H1 (cell line): ENCODE measurements at places on chromosomes 7 and 10.

DNA sequence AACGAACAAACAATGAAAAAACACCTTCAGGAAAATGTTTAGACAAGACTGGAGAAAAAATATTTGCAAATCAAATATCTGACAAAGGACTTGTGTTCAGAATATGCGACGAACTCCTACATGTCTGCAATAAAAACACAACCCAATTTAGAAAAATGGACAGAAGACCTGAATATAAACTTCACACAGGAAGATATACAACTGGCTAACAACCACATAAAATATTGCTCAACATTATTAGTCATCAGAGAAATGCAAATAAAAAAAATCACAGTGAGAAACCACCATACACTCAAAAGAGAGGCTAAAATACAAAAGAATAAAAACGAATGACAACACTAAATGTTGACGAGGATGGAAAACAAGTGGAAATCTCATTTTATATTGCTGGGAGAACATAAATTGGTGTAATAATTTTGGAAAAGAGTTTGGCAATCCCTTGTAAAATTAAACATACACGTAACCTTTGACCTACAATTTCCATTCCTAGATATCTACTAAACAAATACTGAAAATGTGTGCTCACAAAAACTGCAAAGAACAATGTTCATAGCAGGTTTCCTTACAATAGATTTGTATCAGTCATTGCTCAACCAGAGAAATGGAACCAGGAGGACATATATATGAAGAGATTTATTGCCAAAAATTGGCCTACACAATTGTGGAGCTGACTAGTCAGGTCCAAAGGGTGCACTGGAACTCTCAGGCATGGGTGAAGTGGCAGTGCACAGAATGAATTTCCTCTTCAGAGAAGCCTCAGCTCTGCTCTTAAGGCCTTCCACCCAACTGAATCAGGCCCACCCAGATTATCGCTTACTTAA lies 82.9 kb upstream of the OGDHL start:
- no peak for DNase-seq

- DNase-seq = no peak
Measured at GRCh38 chr7:604001-604883, 84.6 kb upstream of the PDGFA start.

DNA sequence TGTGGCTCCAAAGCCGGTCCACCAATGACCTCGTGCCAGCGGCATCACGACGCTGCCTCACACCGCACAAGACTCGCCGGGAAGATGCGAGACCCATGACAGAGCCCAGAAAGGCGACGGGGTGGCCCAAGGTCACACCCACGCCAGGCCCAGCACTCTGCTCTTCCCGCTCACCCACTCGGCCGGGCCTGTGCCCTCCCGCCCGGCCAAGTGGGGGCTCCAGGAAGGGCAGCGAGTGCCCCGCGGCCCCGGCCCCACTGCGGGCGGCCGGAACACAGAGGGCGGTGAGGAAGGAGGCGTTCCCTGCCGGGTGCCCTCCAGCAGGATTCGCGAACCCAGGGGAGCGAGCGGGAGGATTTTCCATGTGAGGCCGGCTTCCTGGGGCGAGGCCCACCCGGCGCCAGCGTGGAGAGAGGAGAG lies 56.3 kb downstream of the PDGFA start:
- DNase-seq = no peak

GRCh38 chr7:140003913-140004382 lies 58.8 kb downstream of the PARP12 start:
- peak; percentile 15 for DNase-seq

DNA sequence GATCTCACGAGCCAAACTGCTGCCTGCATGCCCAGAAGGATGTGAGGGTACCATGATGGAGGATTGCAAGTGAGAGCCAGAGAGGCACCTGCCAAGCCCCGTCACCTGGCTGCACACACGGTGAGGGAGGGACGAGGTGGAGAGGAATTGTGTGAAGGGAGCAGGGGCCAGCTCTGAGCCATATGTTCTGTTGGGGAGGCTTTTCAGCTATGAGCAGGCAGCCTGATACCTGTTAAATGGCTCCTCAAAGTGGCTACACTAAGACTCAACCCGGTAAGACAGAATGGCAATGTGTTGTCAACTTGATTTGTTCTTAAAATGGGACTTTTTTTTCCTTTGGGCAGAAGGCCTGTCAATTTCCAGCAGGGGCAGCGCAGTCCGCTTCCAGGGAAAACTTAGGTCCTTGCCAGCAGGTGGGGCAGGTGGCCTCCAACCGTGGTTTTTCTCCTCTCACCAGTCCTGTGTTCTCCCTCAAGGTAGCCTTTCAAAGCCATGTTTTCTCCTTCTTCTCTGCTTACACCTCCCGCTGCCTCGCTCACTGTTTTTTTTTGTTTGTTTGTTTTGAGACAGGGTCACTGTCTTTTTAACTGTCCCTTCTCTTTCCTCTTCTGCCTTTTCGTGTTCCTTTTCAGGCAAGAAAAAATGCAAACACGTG lies 57.7 kb upstream of the ZNRF2 start:
- peak; percentile 41 for DNase-seq

GRCh38 chr7:151327659-151328058 lies 14.0 kb upstream of the NUB1 start:
- DNase-seq = no peak

- no peak for DNase-seq
Measured at GRCh38 chr7:17054206-17054605, 172.4 kb upstream of the AGR3 start.

- no peak for DNase-seq
Measured at GRCh38 chr7:116246357-116246756, 36.0 kb downstream of the TES start.

GRCh38 chr10:110962443-110962842 lies 43.0 kb downstream of the SHOC2 start:
- DNase-seq = no peak

- no peak for DNase-seq
Measured at GRCh38 chr7:157979636-157980340, 607.8 kb downstream of the PTPRN2 start.

DNA sequence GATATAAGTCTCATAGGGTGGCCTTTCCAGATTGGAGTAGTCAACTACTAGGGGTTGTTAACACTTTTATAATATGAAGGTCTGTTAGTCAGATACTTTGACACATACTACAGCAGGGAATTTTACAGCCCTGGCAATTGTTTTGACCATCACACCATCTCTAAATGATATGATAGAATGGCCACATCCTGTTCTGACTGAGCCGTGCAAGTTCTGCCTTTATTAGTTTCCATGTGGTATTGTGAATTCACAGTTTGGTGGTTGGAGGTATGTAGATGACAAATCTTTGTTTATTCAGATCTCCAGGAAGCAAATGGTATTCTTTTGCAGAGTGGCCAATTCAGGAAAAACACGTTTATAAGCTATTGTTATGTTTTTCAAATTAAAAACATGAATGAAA lies 83.0 kb downstream of the NRG3 start:
- DNase-seq = no peak

GRCh38 chr7:22681852-22682657 lies 44.9 kb upstream of the IL6 start:
- no peak for DNase-seq

GRCh38 chr10:1377231-1377630 lies 321.0 kb downstream of the WDR37 start:
- no peak for DNase-seq

- DNase-seq = no peak
Measured at GRCh38 chr7:3495530-3495929, 194.5 kb downstream of the SDK1 start.

GRCh38 chr7:137828456-137828855 lies 18.3 kb downstream of the DGKI start:
- DNase-seq = no peak

- DNase-seq = no peak
Measured at GRCh38 chr7:46576950-46577349, 655.9 kb upstream of the IGFBP3 start.

- DNase-seq = no peak
Measured at GRCh38 chr7:159119851-159120539, 24.7 kb downstream of the VIPR2 start.

GRCh38 chr10:74898201-74898976 lies 72.0 kb downstream of the KAT6B start:
- no peak for DNase-seq

DNA sequence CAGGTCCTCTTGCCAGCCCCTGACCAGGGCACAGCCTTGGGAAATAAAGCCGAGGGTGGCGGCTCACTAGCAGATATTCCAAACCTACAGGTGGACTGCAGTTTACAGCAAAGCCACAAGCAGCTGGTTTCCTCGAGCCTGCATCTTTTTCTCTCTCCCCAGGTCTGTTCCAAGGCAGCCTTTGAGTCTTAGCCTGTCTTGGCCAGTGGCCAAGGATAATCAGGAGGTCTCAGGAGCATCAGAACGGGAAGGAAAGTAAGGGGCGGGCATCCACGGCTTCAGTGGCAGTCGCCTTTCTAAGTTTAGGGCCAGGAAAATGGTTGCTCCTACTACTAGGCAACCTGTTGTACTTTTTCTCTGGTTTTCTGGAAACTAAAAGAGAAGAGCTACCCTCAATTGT lies 219.7 kb upstream of the ZMIZ1 start:
- no peak for DNase-seq

DNA sequence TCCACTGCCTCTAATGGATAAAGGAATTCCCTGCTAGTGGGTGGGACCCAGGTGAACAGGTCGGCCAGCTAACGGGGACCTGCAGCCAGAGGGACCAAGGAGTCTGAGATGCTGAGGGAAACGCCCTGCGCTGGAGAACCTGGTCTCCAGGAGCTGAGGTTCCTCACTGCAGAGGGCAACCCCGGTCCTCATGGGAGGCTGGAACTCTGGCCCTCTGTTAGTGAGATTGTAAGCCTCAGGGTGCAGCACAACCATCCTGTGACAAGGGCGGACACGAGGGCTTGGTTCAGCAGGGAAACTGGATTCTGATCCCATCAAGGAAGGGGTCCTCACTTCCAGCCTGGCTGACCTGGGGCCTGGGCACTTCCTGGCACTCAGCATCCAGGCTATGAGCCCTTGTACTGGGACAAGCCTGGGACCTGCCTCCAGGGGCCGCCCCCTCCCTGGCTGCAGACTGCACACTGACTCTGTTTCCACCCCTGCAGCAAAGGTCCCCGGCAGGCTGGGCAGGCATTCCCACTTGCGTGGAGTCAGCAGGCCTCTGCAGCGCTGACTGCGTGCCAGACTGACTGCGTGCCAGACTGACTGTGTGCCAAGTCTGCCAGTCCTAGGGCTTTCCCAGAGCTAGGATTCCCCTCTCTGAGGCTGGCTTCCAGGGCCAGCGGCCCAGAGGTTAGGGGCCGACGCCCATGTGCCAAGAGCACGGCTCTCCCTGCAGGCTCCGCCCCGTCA lies 143.2 kb downstream of the MAPK8 start:
- no peak for DNase-seq

GRCh38 chr7:4610768-4611467 lies 71.2 kb upstream of the FOXK1 start:
- peak; percentile 51 for DNase-seq

- no peak for DNase-seq
Measured at GRCh38 chr10:62159351-62159750, 109.3 kb downstream of the RTKN2 start.

GRCh38 chr10:824497-824896 lies 107.0 kb downstream of the LARP4B start:
- no peak for DNase-seq

DNA sequence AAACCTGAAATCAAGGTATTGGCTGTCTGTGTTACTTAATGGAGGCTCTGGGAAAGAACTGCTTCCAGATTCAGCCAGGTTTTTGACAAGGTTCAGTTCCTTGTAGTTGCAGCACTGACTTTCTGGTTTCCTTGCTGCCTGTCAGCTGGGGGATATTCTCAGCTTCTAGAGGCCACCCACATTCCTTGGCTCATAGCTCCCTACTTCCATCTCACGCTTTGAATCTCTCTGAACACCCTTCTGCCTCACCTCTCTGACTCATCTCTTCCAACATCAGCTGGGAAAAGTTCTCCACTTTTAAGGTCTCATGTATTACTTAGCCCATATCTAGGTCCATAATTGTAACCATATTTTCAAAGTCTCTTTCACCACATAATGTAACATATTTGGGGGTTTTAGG lies 22.9 kb upstream of the GPR22 start:
- no peak for DNase-seq

GRCh38 chr10:86872757-86873156 lies 84.7 kb downstream of the MMRN2 start:
- DNase-seq = no peak

GRCh38 chr7:133836666-133837065 lies 290.5 kb upstream of the LRGUK start:
- no peak for DNase-seq

- peak; percentile 33 for DNase-seq
Measured at GRCh38 chr7:151367284-151367683, 25.7 kb downstream of the NUB1 start.

DNA sequence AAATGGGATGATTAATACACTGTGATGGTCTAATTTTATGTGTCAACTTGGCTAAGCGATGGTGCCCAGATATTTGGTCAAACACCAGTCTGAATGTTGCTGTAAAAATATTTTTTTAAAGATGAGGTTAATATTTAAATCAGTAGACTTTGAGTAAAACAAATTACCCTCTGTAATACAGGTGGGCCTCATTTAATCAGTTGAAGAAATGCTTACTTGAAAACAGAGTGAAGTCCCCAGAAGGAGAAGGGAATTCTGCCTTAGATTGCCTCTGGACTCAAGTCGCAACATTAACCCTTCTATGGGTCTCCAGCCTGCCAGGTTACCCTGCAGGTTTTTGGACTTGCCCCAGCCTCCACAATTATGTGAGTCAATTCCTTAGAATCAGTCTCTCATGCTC lies 49.8 kb upstream of the AGK start:
- DNase-seq = no peak

DNA sequence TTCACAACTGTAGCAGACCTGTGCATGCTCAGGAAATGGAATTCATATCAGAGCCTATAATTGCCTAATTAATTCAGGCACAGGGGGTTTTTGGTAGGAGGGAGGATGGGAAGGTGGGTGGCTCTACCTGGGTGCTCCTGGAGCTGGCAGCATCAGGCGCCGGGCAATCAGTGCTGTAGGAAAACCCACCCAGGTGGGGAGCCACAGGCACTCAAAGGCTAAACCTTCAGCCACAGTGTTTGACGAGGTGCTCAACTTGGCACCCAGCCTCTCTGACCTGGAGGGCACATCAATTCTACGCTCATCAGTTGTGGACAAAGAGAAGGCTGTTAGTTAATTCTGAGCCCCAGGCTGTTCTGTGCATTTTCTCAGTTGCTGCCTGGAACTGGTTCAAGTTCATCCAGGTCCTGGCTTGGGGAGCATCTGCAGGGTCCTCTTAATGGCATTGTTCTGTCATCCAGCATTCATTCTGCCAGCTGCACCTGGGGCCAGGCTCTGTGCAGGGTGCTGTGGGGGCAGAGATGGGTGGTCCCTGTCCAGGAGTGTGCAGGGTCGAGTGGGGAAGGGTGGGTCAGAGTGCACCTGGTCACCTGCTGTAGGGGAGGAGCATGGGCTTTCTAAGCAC lies 54.1 kb upstream of the NPTX2 start:
- DNase-seq = no peak

- DNase-seq = no peak
Measured at GRCh38 chr7:69967689-69968450, 369.6 kb downstream of the AUTS2 start.
